ENCODE measurements at places on chromosomes 11 and 22.

- no peak for DNase-seq
Measured at GRCh38 chr11:44147751-44148150, 52.3 kb downstream of the EXT2 start.

GRCh38 chr11:125337836-125338834 is 157.9 kb downstream of the FEZ1 start:
- no peak for DNase-seq

DNA sequence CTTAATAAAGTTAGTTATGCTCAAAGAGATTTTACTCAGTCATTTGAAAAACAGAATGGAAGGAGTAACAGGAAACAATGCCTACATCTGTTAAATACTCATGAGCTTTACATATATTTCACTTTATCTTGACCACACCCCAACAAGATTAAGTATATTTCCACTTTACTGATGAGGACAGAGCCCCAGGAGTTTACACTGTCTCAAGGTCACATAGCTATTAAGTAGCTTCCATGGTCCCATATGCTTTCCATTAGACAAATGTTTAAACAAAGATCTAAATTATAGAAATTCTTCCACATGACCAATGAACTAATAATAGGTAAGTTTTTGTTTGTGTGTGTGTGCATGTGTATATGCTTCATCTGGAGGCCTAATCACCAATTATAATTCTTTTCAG is 30.2 kb downstream of the MRTFA start:
- DNase-seq, result no peak

GRCh38 chr22:37259540-37260029 is 15.5 kb upstream of the RAC2 start:
- DNase-seq, result no peak

GRCh38 chr11:87006035-87006434 is 31.7 kb upstream of the TMEM135 start:
- DNase-seq, result no peak

DNA sequence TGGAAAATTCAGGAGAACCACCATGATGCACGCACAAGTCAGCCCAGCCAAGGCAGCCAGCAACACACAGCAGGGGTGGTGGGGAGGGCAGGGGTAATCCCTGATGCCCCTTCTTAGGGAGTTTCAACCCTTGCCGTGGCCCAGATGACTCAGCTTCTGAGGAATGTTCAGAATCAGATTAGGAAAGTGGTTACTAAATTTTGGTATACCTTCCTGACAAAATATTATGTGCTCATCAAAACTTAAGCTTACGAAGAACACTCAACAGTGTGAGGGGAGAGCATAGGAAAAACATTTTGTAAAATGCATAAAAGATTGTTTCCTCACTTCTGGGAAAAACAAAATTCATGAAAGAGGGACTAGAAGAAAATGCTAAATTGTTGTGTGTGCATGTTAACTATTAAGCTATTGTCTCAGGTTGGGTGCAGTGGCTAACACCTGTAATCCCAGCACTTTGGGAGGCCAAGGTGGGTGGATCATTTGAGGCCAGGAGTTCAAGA is 32.1 kb downstream of the SERPIND1 start:
- no peak for DNase-seq

- no peak for DNase-seq
Measured at GRCh38 chr11:27408246-27408800, 45.3 kb upstream of the CCDC34 start.

DNA sequence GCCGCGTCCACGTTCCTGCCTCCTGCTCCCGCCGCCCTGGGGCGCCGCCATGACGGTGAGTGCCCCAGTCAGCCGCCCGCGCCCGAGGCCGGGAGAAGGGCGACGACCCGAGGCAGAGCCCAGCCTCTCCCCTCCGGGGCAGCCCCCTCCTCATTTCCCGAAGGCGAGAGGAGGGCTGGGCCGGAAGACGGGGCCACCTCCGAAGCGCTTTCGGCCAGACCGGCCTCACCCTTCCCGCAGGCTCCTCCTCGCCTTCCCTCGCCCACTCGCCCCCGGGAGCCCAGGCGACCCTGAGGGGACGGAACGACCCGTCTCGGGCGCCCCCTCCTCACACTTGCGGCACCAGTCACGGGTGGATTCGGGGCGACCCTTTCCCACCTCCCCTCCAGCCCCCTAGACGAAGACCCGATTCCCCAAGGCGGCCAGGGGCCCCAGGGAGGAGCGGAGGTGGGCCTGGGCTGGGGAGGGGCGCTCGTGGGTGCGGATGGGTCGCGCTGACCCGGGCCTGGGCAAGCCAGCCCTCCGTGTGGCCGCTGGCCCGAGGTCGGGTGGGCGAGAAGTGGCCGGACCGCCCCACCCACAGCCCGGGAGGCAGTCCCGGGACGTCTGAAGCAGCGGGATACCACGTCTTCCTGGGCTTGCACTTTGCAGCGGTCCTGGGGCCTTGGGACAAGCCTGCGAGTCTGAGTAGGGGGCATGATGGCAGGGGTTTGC is 49.7 kb downstream of the TRIOBP start:
- no peak for DNase-seq

DNA sequence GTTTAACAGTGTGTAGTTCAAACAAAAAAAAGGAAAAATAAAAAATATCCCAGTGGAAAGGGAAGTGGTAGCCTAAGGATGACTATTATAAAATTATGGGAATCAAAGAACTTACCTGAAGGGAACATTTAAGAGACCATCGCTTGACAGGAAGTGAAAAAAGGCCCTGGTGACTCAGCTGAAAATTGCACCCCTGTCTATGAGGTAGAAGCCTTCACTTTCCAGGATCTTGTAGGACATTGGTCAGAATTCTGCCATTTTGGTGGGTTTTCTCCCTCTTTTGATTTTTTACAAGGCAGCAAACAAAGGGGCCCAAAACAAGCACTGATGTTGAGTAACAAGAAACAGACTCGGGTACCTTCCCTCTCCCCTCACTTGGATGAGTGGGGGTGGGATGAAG is 15.6 kb downstream of the DDX17 start:
- no peak for DNase-seq

GRCh38 chr11:104813532-104813931 is 84.7 kb downstream of the CASP12 start:
- no peak for DNase-seq

DNA sequence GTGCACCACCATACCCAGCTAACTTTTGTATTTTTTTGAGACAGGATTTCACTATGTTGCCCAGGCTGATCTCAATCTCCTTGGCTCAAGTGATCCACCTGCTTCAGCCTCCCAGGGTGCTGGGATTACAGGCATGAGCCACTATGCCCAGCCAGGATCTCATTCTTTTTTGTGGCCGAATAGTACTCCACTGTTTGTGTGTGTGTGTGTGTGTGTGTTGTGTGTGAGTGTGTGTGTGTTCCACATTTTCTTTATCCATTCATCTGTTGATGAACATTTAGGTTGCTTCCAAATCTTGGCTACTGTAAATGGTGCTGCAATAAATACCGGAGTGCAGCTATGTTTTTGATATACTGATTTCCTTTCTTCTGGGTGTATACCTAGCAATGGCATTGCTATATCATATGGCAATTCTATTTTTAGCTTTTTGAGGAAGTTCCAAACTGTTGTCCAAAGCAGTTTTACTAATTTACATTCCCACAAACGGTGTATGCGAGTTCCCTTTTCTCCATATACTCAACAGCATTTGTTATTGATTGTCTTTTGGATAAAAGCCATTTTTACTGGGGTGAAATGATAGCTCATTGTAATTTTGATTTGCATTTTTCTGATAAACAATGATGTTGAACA is 105.4 kb downstream of the TTC28 start:
- DNase-seq, result no peak

- no peak for DNase-seq
Measured at GRCh38 chr11:96052921-96053651, 129.2 kb upstream of the MTMR2 start.

GRCh38 chr11:116657842-116658825 is 114.7 kb downstream of the BUD13 start:
- no peak for DNase-seq

DNA sequence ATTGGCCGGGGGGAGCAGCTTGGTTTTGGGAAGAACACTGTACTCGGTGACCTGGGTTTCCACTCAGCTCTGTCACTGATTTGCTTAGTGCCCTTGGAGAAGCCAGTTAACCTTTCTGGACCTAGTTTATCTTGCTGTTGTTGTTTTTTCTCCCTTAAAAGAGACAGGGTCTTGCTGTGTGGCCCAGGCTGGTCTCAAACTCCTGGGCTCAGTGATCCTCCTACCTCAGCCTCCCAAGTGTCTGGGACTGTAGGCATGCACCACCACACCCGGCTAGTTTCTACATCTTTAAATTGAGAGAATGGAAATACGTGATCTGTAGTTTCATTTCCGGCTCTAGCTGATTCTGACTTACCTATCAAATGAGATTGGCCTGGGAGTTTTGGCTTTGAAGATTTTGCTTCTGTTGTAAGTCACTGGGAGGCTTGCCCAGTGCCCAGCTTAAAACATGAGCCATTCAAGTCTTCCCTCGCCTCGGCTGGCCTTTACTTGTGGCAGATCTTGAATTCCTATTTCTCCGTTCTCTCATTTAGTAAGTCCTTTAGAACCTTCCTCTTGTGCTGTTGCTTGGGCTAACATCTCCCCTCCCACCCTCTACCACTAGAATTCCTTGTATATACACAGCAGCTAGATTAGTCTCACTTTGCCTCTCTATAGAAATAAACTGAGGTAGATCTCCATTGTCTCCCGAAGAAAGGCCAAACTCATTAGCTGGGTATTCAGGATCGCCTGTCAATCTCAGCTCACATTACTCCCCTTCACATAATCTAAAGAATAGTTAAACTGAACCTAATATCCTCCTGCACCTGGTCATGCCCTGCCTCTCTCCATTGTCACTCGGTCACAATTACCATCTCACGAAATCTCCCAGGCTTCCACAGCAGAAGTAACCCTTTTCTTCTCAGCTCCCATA is 87.7 kb upstream of the SLC25A18 start:
- DNase-seq, result no peak

GRCh38 chr11:112961751-112962578 is 745 bp downstream of the NCAM1 start:
- no peak for DNase-seq

DNA sequence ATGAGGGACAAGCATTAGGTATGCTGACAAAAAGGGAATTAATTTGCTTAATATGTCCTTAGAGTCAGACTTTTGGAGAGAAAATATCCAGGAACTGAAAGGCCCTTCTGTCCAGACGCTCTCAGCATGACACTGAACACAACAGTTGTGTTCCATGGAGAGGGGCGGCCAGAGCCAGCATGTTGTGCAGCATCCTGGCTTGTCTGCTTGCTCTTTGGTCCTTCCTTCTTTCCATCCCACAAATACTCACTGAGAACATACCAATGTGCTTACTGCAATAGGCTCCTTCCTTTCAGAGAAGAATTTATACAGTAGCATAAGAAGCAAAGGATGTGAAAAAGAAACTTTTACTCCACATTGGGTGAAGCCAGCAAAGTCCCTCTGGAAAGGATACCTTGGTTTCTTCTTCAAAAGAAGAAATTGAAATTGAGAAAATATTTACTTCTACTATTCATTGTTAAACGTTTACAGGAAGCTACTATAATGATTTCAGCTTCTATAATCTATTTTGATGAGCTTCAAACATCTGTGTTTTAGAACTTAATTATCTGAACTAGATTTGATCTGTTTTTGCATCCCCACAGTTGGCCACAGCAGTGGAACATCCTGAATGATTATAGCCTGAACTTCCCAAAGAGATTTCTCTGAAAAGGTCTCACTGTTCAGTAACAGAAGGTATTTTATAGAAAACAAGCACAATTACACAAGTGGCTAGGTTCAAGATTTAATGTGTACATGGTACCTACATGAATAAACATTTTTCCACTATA is 304.1 kb upstream of the PITPNB start:
- no peak for DNase-seq

- DNase-seq, result no peak
Measured at GRCh38 chr11:92703449-92703830, 266.0 kb upstream of the MTNR1B start.

DNA sequence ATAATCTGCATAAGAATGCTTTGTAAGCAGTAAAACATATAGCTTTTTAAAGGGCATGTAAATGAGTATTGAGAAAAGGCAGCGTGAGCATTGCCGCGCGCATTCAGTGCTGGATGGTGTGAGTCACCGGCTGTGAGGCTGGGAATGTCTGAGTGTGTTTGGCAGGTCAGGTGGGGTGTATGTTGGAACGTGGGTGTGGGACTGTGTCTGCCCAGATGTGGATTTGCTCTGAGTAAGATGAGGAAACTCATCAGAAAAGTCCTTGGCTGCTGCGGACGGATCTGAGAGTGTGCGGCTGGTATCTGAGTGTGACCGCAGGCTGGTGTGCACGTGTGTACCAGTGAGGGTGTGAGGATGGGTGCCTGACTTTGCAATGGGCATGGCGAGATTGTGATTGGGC is 66.2 kb upstream of the NECTIN1 start:
- no peak for DNase-seq

- DNase-seq, result peak; percentile 76
Measured at GRCh38 chr22:36977401-36977861, 41.8 kb downstream of the TST start.

GRCh38 chr11:12245091-12245490 is 132.3 kb upstream of the PARVA start:
- no peak for DNase-seq

DNA sequence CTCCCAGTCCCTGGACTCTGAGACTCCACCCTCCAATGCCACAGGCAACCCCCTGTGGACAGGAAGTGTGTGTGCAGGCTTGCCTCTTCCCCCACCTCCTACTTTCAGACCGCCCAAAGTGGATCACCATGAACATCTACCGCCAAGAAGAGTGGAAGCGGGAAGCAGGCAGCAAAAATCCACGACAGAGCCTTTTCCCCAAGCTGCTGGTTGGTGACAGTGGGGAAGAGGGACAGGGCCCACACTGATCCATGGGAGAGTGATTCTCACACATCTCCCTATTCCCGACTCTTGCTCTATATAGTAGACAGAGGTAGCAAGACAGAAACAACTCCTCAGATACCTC is 53.4 kb upstream of the SPATA19 start:
- DNase-seq, result no peak

GRCh38 chr22:45224331-45224730 is 16.4 kb downstream of the KIAA0930 start:
- no peak for DNase-seq

GRCh38 chr11:71124127-71124526 is 128.2 kb downstream of the SHANK2 start:
- no peak for DNase-seq

- peak; percentile 19 for DNase-seq
Measured at GRCh38 chr22:18078329-18079041, 695 bp downstream of the PEX26 start.

DNA sequence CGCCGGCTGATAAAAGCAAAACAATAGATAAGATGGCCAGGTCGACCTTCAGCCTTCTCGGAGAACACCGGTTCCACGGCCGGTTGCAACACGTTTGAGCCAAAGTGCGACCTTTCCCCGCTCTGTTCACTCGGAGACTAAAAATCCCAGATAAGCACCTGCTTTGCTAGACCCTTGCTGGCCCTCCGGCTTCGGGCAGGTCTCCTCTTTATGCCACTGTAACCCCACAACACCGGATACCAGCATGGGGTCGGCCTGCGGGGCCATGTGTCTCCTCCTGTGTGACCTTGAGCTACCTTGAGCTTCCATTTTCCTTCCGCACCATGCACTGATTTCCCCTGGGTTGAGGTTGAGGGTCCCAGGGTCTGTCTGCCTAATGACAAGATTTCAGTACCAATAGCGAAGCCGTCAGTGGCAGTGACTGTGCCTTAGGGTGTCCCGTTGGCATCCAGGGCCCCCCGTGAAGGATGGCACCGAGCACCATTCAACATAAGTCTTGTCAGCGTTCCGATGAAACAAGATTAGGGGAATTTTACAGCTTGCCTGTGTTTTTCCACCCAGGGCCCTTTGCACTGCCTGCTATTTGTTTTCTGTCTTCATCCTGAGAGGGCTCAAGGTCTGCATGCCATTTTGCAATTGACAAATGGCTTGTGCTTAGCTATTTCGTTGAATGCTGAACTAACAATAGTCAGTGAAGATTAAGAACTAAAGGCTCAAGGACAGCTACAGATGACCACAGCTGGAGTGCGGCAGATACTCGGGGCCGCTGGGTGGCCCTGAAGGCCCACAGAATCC is 118.6 kb downstream of the KCNQ1 start:
- no peak for DNase-seq

All from CD4-positive, alpha-beta T cell treated with Interleukin-4 for 4 hours (primary cell).